ENCODE measurements at places on chromosomes 11 and 22.

DNA sequence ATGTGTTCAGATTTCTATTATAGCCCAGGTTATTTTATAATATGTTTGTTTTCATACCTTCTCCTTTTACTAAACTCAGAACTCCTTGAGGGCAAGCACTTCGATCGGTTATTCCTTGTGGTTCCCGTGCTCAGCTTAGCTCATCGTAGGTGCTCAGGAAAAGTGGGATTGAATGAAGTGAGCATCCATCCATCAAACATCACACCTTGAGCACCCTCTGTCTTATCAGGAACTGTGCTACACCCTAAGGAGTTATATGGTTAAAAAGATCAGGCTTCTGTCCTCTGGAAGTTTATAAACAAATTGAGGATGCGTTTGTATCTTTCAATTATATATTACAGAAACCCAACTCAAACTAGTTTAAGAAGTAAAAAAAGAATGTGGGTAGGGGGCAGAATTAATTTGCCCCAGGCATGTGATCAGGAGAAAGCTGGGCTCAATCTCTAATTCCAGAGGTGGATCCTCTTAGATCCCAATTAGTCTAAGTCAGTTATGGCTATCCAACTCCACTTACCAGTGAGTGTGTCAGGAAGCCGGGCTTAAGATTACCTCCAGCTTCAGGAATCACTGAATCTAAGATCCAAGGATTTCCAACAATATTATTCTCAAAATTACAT lies 59.9 kb upstream of the RRAS2 start:
- no peak overlapping the region for H3K4me3 ChIP-seq
- H3K27me3 ChIP-seq = no peaks in the 10 kb centered on the region
- peaks cover 2% of the 10 kb centered on the region for H3K36me3 ChIP-seq

DNA sequence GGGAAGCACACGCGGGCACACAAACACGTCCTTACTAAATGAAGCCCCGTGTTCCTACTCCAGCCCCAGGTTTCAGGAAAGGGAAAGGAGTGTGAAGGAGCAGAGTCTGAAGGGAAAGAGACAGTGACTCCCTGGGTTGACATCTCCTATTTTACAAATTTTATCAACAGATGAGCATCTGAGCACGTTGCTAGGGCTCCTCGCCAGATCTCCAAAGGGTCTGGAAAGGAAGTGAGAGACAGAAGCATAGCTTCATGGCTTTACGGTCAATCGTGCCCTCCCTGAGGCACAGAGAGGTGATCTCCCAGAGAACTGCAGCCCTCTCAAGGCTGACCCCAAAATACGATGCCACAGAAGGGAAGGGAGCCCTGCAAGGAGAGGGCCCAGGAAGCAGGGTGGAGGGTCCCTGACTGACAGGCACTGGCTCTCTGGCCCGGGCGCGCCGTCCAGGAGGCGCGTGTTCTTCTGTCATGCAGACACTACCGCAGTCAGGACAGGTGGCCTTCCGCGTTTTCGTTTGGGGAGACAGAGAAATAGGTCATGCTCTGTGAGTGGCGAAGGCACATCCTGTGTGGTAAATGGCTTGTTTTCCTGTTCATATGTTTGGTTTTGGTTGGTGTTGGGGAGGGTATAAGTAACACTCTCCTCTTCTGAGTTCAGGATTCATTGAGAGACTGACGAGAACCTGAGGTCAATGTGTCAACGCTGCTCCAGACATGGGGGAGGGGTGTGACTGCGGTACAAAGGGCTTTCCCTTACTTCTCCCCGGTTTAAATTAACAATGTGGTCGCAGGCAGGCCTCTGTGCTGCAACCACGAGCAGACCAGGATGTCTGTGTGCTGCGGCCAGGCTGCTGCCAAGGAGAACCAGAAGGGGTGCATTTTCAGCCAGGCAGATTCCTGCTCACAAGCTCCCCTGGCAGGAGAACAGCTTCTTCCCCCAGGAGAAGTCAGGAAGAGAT lies 813.3 kb downstream of the OPCML start:
- H3K4me3 ChIP-seq = peak overlapping the region; percentile 60
- peaks cover 22% of the 10 kb centered on the region for H3K27me3 ChIP-seq
- DNase-seq = peak; percentile 80

DNA sequence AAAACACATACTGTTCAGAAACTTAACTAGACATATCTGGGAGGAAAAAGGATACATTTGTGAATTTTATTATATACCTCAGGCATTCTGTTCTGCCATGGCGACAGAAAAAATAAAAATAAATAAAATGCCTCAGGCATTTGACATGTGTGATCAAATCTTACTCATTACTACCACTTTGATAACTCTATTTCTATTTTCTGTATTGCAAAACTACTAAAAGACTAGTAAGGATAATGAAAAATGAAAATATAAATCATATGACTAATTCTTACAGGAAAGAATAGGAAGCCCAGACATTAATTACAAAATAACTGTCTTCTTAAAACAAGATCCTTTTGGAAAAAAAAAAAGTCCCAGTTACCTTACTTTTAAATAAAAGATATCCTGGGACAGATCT lies 5.3 kb downstream of the PICALM start:
- H3K36me3 ChIP-seq = peaks cover 48% of the 10 kb centered on the region
- no peak overlapping the region for H3K27ac ChIP-seq
- peak overlapping the region; percentile 44 for H3K4me3 ChIP-seq
- no peaks in the 10 kb centered on the region for H3K27me3 ChIP-seq
- peaks cover 73% of the 10 kb centered on the region for H3K4me1 ChIP-seq
- DNase-seq = no peak

- DNase-seq = no peak
- no peaks in the 10 kb centered on the region for H3K27me3 ChIP-seq
- H3K27ac ChIP-seq = no peak overlapping the region
- peaks cover 4% of the 10 kb centered on the region for H3K4me1 ChIP-seq
- peaks cover 7% of the 10 kb centered on the region for H3K36me3 ChIP-seq
Observed at GRCh38 chr22:29260601-29261315, 7.0 kb downstream of the RHBDD3 start.

GRCh38 chr11:14764579-14765527 lies 121.2 kb downstream of the PDE3B start:
- no peak overlapping the region for H3K4me3 ChIP-seq
- DNase-seq = peak; percentile 77
- peaks cover 8% of the 10 kb centered on the region for H3K36me3 ChIP-seq
- H3K27ac ChIP-seq = no peak overlapping the region
- H3K4me1 ChIP-seq = peaks cover 46% of the 10 kb centered on the region
- no peaks in the 10 kb centered on the region for H3K27me3 ChIP-seq

DNA sequence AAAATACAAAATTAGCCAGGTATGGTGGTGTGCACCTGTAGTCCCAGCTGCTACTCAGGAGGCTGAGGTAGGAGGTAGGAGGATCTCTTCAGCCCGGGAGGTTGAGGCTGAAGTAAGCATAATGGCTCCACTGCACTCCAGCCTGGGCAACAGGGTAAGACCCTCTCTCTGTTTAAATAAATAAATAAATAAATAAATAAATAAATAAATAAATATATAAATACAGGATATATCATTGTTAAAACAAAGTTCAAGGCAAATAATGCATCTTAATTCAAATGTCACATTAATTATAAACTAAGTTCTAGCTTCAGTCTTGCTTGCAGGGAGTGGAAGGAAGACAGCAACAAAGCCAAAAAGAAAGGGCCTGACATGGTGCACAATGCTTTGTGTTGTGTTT lies 44.5 kb upstream of the PANX1 start:
- H3K27me3 ChIP-seq = peaks cover 9% of the 10 kb centered on the region
- H3K4me3 ChIP-seq = no peak overlapping the region
- no peak for DNase-seq
- no peak overlapping the region for H3K27ac ChIP-seq

DNA sequence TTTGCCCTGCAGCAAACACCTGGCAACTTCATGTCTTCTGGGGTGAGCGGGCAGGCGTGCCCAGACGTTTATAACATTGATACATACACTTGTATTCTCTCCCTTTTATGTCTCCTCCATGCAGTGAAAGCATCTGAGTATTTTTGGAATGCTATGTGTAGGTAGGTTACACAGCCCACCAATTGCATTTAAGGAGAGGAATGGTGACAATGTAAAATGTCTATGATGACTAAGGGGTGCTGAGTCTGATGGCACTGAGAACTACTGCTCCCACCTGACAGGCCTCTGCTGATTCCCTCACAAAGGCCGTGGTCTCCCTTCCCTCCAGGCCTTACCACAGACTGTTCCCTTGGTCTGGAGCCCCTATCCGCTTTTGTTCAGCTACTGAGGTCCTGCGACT lies 22.9 kb upstream of the RASL10A start:
- no peak overlapping the region for H3K4me3 ChIP-seq
- H3K36me3 ChIP-seq = peaks cover 48% of the 10 kb centered on the region
- no peak for DNase-seq
- no peaks in the 10 kb centered on the region for H3K4me1 ChIP-seq
- no peaks in the 10 kb centered on the region for H3K27me3 ChIP-seq

Data from activated CD8-positive, alpha-beta T cell treated with anti-CD3 and anti-CD28 coated beads, Interleukin-2, amount 10 ng/mL, durations not matched to agents 7 days and 5 days (primary cell).